ENCODE measurements at places on chromosomes 6 and 20. TPM values are rescaled to one million over a fixed set of nuclear protein-coding genes. Genes with fewer than 3 reads are reported as not detected.

RGS17 gene
- 1.1 TPM for total RNA-seq

DNA sequence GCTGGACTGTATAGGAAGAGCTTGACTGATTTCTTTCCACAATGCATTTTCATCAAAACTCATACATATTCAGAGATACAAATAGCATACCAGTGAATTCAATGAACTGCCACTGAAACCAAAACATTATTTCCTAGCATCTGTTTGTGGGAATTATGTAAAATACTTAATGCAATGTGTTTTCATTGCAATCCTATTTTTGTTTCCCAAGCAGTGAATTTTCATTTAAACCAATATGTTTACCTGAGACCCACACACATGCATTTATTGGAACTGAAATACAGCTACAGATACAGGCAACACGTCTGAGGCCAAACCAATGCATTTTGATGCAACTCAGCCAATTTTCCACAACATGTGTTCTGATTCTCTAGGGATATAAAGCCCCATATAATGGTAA, 33.2 kb upstream of the TFAP2A start:
- H3K4me1 ChIP-seq: peaks cover 11% of the 10 kb centered on the region
- no peaks in the 10 kb centered on the region for H3K27me3 ChIP-seq
- DNase-seq: no peak
- no peak overlapping the region for H3K4me3 ChIP-seq
- H3K27ac ChIP-seq: no peak overlapping the region

CYP24A1 gene
- 21.3 TPM for total RNA-seq

LTB gene
- 0.32 TPM for total RNA-seq

DNA sequence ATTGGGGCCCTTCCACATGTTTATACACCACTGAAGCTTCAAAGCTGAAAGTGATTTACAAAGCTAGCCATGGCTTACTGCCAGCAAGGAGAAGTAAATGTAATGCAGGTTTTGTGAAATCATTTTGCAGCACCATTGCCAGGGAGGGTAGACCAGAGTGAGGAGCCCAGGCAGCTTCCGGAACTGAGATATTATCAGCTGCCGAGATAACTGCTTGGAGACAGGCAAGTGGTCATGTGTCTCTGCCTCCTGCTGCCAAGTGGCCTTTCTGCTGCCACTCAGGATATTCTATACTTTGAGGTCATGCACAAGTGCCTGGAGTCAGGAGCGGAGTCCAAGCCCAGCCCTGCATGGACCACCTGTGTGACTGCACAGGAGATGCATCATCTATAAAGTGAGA, 160.2 kb downstream of the SYNDIG1 start:
- no peak for DNase-seq
- H3K27me3 ChIP-seq: no peaks in the 10 kb centered on the region
- H3K27ac ChIP-seq: no peak overlapping the region
- no peak overlapping the region for H3K4me3 ChIP-seq

GRCh38 chr6:14929291-14929690, 316.6 kb upstream of the JARID2 start:
- H3K27me3 ChIP-seq: peaks cover 7% of the 10 kb centered on the region
- H3K4me1 ChIP-seq: peaks cover 17% of the 10 kb centered on the region
- no peak overlapping the region for H3K27ac ChIP-seq
- DNase-seq: no peak
- H3K4me3 ChIP-seq: no peak overlapping the region

GRM1 gene
- 0.16 TPM for total RNA-seq

CLPSL2 gene
- not detected for total RNA-seq

DNA sequence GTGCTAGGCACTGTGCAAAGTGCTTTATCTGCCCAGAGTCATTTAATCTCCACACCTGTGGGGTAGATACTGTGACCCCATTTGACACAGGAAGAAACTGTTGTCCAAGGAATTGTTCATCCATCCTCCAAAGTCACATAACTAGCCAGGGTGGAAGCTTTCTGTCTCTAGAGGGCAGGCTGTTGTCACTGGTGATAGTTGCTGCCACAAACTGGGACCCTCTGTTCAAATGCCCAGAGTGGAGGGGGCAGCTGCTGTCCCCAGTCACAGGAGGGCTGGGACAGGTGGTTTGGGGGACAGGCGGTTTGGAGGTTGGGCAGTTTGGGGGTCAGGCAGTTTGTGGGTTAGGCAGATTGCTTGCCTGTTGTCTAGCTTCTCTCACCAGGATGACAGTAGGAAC, 16.1 kb upstream of the TMEM242 start:
- no peak overlapping the region for H3K27ac ChIP-seq
- H3K27me3 ChIP-seq: peaks cover 17% of the 10 kb centered on the region
- H3K4me3 ChIP-seq: no peak overlapping the region
- peaks cover 9% of the 10 kb centered on the region for H3K4me1 ChIP-seq
- no peaks in the 10 kb centered on the region for H3K36me3 ChIP-seq

DNA sequence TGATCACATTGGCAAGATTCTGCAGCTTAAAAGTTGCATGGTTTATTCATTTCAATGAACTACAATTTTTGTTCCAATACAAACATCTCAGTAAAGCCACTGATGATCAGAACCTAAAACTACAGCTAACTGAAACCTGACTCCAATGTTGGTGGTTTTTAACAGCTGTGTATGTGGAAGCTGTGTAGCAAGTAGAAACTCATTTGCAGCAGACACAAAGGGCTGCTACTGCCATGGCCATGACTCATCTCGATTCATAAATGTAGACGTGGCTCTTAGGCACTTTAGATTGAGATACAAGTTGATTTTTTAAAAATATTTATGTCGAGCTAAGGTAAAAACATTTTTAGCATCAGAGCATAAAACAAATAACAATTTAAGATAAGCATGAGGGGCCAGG, 19.5 kb upstream of the MAP3K4 start:
- no peaks in the 10 kb centered on the region for H3K36me3 ChIP-seq
- H3K4me3 ChIP-seq: no peak overlapping the region
- no peaks in the 10 kb centered on the region for H3K27me3 ChIP-seq
- H3K27ac ChIP-seq: no peak overlapping the region
- DNase-seq: no peak

DNA sequence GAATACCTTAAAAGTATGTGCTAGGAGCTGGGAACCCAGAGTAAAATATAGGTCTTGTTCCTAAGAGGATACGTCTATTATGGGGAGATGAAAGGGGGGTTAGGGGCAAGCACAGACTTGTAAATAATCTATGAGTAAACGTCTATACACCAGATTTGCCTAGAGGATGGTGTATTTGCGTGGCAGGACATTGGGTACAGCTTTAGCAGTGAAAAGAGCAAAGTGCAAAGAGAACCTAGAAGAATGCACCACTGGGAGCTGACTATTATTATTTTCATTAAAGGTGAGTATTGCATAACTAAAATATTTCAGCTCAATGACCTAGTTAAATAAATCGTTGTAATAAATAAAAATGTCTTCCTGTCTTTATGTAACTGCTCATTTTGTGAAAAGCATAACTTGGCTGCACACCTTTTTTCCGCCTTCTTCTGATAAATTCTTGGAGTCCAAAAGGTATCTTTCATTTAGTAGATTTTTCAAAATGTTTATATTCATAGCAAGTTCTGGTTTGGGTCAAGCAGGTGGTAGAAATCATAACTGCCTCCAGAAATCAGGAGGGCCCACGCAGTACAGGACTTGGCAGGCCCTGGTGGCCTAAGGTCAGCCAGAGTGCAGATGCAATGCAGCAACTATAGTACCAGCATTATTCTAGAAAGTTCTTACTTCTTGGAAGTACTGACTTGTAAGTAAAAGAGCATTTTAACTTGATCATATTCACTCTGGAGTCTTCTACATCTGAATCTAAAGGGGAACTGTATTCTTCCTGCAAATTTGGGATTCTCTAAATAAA, 357.2 kb downstream of the PLCB1 start:
- DNase-seq: no peak
- peaks cover 12% of the 10 kb centered on the region for H3K4me1 ChIP-seq
- no peaks in the 10 kb centered on the region for H3K36me3 ChIP-seq
- no peak overlapping the region for H3K4me3 ChIP-seq

- no peaks in the 10 kb centered on the region for H3K36me3 ChIP-seq
- no peaks in the 10 kb centered on the region for H3K27me3 ChIP-seq
- peaks cover 27% of the 10 kb centered on the region for H3K4me1 ChIP-seq
- H3K27ac ChIP-seq: peak overlapping the region; percentile 73
Observed at GRCh38 chr6:2848851-2849250, 7.2 kb upstream of the SERPINB1 start.

- DNase-seq: no peak
- no peak overlapping the region for H3K4me3 ChIP-seq
Observed at GRCh38 chr20:1857466-1857865, 37.7 kb upstream of the SIRPA start.

GRCh38 chr6:35165630-35166071, 24.5 kb upstream of the TCP11 start:
- H3K4me1 ChIP-seq: peaks cover 13% of the 10 kb centered on the region
- H3K27ac ChIP-seq: no peak overlapping the region
- no peaks in the 10 kb centered on the region for H3K27me3 ChIP-seq
- DNase-seq: no peak
- H3K36me3 ChIP-seq: no peaks in the 10 kb centered on the region

- H3K4me3 ChIP-seq: no peak overlapping the region
- no peaks in the 10 kb centered on the region for H3K36me3 ChIP-seq
- H3K27ac ChIP-seq: no peak overlapping the region
- H3K4me1 ChIP-seq: no peaks in the 10 kb centered on the region
- DNase-seq: no peak
Observed at GRCh38 chr6:47733879-47734558, 35.6 kb downstream of the ADGRF4 start.

- H3K4me1 ChIP-seq: peaks cover 1% of the 10 kb centered on the region
- no peak overlapping the region for H3K27ac ChIP-seq
- H3K36me3 ChIP-seq: peaks cover 25% of the 10 kb centered on the region
- DNase-seq: no peak
- H3K4me3 ChIP-seq: no peak overlapping the region
Observed at GRCh38 chr20:45905505-45906079, 6.4 kb downstream of the PLTP start.

DNA sequence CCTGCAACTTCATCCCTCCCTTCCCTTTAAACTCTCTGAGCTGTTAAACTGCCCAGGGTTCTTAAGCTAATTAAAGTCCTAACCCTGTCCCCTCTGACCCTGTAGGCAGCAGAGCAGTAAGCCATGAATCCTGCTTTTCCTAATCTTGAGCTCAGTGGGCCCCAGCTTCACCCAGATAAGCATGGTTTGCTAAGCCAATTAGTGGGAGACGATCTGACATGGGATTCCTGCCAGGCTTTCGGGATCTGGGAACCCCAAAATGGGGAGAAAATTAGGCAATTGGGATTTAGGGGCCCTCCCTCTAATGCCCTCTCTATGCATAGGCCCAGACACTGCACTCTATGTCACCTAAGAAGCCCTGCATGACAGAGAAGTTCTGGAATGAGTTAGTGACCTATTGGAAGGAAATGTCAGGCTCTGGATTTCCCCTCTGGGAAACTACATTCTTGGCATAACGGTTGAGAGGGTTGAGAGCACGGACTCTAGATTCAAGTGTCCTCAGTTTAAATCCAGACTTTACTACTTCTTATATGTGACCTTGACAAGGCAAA, 4.6 kb downstream of the XKR7 start:
- no peak overlapping the region for H3K4me3 ChIP-seq
- DNase-seq: no peak
- no peaks in the 10 kb centered on the region for H3K36me3 ChIP-seq
- no peak overlapping the region for H3K27ac ChIP-seq

DNA sequence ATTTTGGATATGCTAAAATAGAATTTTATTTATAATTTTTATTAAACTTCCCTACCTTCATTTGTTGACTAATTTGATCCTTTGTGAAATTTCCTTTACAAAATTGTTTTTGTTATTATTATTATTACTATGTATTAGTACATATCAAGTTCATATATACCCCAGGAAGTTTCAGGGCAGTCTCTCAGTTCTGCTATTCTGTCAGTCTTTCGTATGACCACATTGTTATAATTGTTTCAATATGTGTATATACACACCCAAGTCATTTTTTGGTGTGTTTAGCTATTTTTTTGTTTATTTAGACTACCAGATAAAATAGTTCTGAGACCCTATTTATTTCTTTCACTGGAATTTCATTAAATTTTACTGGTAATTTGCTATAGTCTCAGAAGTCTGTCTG, 72.1 kb downstream of the NKAIN2 start:
- H3K4me1 ChIP-seq: no peaks in the 10 kb centered on the region
- H3K27me3 ChIP-seq: peaks cover 38% of the 10 kb centered on the region
- no peak for DNase-seq
- no peaks in the 10 kb centered on the region for H3K36me3 ChIP-seq
- no peak overlapping the region for H3K4me3 ChIP-seq
- no peak overlapping the region for H3K27ac ChIP-seq

TP53TG5 gene
- total RNA-seq: not detected

DNA sequence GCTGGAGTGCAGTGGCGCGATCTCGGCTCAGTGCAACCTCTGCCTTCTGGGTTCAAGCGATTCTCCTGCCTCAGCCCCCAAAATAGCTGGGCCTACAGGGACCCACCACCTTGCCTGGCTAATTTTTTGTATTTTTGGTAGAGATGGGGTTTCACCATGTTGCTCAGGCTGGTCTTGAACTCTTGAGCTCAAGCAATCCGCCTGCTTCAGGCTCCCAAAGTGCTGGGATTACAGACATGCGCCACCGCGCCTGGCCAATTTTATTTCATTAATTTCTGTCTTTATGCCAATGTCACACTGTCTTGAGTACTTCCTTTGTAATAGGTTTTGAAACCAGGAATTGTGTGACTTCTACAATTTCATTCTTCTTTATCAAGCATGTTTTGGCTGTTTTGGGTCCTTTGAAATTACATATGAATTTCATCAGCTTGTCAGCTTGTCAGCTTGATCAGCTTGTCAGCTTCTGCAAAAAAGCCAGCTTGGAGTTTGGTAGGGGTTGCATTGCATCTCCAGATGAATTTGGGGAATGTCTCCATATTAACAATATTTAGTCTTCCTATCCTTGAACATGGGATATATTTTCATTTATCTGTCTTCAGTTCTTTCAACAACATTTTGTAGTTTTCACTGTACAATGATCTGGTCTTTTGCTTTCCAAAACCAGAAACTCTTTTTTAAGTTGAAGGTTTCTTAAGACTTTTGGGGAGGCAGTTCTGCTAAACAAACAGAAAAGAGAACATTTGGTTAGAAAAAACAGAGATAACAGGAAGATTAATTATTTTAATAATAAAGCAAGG, 20.8 kb downstream of the ZFAND3 start:
- H3K4me3 ChIP-seq: no peak overlapping the region
- no peak for DNase-seq
- no peak overlapping the region for H3K27ac ChIP-seq
- H3K36me3 ChIP-seq: peaks cover 20% of the 10 kb centered on the region
- peaks cover 9% of the 10 kb centered on the region for H3K4me1 ChIP-seq

NFATC2 gene
- 14.0 TPM for total RNA-seq

MRAP2 gene
- total RNA-seq: 2.7 TPM
